ENCODE measurements at places on chromosomes 16 and 17.

DNA sequence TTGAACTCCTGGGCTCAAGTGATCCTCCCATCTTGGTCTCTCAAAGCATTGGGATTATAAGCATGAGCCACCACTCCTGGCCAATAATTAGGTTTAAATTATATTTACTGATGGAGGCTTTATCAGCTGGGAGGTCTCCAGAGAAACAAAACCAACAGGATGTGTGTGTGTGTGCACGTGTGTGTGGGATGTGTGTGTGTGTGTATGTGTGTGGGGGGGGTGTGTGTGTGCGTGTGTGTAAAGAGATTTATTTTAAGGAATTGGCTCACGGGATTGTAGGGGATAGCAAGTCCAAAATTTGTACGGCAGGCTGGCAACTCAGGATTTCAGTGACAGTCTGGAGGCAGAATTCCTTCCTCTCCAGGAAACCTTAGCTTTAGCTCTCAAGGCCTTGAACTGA lies 4.6 kb downstream of the MMP25 start:
- no peak for DNase-seq
- peaks cover 11% of the 10 kb centered on the region for H3K27me3 ChIP-seq
- peaks cover 24% of the 10 kb centered on the region for H3K4me1 ChIP-seq
- H3K27ac ChIP-seq, result no peak overlapping the region
- H3K36me3 ChIP-seq, result no peaks in the 10 kb centered on the region
- H3K4me3 ChIP-seq, result no peak overlapping the region

GRCh38 chr17:34259146-34259545 lies 4.1 kb downstream of the CCL2 start:
- H3K4me1 ChIP-seq, result no peaks in the 10 kb centered on the region
- H3K27ac ChIP-seq, result no peak overlapping the region
- no peak overlapping the region for H3K4me3 ChIP-seq
- no peaks in the 10 kb centered on the region for H3K36me3 ChIP-seq
- DNase-seq, result no peak
- H3K27me3 ChIP-seq, result no peaks in the 10 kb centered on the region

GRCh38 chr16:75108792-75109731 lies 7.5 kb downstream of the LDHD start:
- H3K4me3 ChIP-seq, result peak overlapping the region; percentile 2
- H3K4me1 ChIP-seq, result peaks cover 68% of the 10 kb centered on the region
- H3K36me3 ChIP-seq, result no peaks in the 10 kb centered on the region
- H3K27ac ChIP-seq, result peak overlapping the region; percentile 56
- DNase-seq, result peak; percentile 66

- no peak for DNase-seq
- H3K4me3 ChIP-seq, result no peak overlapping the region
- H3K27me3 ChIP-seq, result no peaks in the 10 kb centered on the region
- no peak overlapping the region for H3K27ac ChIP-seq
- H3K4me1 ChIP-seq, result no peaks in the 10 kb centered on the region
Measured at GRCh38 chr16:73753931-73754330, 542.7 kb upstream of the PSMD7 start.

Measured in CD4-positive, alpha-beta memory T cell (primary cell).